ENCODE measurements at places on chromosomes 1 and 21.

GRCh38 chr21:46189213-46189958 is 5.1 kb upstream of the SPATC1L start:
- no peak for DNase-seq

- no peak for DNase-seq
Observed at GRCh38 chr1:37666241-37666867, 26.0 kb upstream of the CDCA8 start.

- no peak for DNase-seq
Observed at GRCh38 chr1:230824919-230825721, 43.2 kb downstream of the C1orf198 start.

- no peak for DNase-seq
Observed at GRCh38 chr1:93255222-93256079, 74.9 kb downstream of the CCDC18 start.

DNA sequence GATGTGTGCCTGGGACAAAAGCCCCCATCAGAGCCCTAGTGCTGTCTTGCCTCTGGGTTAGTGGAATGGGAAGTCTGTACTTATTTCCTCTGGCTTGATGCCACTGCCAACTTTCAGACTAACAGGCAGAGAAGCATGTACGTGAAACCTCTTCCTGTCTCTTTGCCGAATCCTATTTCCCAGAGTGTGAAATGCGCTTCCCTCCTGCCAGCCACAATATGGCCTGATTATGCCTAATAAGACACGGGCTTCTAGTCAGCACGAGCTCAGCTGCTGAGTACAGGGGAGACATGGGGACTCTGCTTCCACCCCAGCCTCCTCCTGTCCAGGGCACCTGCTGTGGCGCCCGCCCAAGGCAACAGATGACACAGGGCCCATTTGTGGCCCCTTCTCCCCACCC is 111.4 kb downstream of the KCND3 start:
- DNase-seq: no peak

- no peak for DNase-seq
Observed at GRCh38 chr1:208835097-208835463, 590.9 kb upstream of the PLXNA2 start.

DNA sequence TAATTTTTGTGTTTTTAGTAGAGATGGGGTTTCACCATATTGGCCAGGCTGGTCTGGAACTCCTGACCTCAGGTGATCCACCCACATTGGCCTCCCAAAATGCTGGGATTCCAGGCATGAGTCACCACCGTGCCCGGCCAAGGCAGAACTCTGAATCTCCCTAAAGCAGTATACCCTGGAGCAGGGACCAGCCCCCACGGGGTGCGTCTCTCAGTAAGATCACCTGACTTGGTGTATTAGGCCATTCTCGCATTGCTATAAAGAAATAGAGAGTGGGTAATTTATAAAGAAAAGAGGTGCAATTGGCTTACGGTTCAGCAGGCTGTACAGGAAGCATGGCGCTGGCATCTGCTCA is 14.2 kb downstream of the DFFB start:
- no peak for DNase-seq

DNA sequence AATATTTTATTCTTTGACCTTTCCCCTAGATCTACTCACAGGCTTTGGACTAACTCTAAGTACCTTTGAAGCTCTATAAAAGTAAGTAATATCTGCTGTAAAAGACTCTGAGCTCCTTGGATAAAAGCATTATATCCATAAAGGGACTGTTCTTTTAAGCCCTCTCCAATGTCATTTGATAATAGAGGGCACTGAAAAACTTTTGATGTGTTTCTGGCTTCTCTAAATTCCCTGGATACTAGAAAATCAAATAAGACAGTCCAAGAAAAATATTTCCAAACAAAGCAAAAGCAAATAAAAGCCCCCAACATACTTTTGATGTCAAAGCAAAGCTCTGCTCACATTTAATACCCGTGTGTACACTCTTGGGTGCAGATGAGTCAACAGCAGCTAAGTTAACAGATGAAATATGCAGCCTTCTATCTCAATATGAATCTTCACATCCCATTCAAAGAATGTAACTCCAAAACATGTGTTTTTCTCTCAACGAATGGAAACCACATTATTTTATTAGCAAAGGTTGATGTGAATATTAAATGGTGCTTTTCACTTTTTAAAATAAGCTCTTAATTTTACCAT is 230.3 kb downstream of the CENPF start:
- no peak for DNase-seq

DNA sequence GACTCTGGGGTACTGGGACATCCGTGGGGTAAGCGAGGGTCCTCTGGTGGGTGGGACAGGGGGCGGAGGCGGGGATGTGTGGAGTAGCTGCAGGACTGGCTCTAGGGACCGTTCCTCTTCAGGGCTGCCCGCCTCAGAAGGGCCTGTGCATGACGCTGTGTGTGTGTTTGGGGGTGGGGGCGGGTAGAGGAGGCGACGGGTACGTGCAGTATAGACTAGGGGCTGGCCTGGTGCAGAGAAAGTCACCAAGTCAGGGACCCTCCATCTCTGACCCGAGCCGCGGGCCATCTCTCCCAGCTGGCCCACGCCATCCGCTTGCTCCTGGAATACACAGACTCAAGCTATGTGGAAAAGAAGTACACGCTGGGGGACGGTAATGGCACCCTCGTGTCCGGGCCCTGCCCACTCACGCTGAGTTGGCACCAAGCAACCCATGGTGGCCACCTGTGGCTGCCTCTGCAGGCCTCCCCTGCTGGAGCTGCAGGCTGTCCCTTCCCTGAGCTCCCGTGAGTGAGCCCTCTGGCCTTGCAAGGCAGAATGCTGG is 342 bp downstream of the GSTM5 start:
- no peak for DNase-seq

- DNase-seq: no peak
Observed at GRCh38 chr1:43573066-43573800, 42.5 kb downstream of the PTPRF start.

GRCh38 chr1:18932387-18932786 is 24.1 kb downstream of the IFFO2 start:
- no peak for DNase-seq

- no peak for DNase-seq
Observed at GRCh38 chr1:22534951-22535350, 28.3 kb upstream of the EPHA8 start.

GRCh38 chr1:117670976-117671780 is 65.3 kb downstream of the TENT5C start:
- DNase-seq: peak; percentile 64

GRCh38 chr1:168742386-168742785 is 13.4 kb upstream of the DPT start:
- DNase-seq: no peak

GRCh38 chr1:844472-845026 is 79.2 kb upstream of the SAMD11 start:
- DNase-seq: no peak

GRCh38 chr1:228058949-228059633 is 23.4 kb upstream of the ARF1 start:
- peak; percentile 83 for DNase-seq

- DNase-seq: no peak
Observed at GRCh38 chr1:53734650-53735211, 4.2 kb downstream of the GLIS1 start.

DNA sequence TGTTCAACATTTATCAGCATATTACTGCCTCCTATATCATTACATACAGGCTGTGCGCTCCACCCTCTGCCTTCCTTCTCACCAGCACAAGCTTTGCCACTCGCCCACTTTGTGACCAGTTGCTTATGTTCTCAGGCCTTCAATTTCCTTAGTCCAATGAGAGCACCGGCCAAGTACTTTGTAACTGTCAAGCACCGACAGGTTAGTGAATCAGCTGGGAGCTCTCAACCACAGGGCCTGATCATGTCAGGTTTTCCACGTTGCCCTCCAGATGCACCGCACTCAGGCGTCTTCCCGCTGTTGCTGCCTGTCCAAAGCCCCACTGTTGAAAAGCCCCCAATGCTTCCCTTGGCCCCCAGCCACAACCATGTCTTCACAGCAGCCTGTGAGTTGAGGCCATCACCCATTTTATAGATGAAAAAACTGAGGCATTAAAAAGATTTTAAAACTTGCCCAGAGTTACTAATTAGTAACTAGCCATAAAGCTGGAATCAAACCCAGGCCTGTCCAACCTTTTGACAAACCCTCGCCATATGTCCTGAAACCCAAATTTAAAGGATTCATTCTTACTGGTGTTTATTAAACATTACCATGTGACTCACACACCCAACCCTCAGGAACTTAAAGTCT is 3.4 kb upstream of the KCNN3 start:
- no peak for DNase-seq

DNA sequence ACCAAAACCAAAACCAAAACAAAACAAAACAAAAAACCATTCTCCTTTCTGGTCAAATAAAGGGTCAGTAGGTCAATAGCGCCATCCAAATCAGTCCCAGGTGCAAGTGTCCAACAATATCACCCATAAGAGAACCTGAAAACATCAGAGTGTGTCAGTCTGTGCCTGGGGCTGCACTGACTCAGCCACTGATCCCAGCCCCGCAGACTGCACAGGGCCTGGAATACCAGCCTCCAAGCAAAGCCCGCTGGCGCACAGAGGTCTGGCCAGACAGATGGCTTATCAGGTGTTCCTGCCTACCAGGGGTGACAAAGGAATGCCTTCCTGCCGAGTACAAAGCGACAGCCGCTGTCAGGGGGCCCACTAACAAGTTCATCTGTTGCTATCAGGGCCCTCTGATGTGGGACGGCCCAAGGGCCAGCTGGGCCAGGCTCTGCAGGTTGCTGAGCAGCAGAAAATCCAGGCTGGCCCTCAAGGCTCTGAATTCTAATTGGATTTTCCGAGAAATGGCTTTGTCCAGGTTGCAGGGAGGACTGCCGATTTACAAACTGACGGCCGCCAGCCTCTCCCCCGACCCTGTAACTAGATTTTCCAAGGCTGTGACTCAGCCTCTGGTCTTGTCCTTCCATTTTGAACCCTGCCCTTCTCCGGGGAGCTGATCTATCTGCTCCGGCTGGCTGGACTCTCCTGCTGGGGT is 13.7 kb upstream of the TMEM51 start:
- DNase-seq: no peak

DNA sequence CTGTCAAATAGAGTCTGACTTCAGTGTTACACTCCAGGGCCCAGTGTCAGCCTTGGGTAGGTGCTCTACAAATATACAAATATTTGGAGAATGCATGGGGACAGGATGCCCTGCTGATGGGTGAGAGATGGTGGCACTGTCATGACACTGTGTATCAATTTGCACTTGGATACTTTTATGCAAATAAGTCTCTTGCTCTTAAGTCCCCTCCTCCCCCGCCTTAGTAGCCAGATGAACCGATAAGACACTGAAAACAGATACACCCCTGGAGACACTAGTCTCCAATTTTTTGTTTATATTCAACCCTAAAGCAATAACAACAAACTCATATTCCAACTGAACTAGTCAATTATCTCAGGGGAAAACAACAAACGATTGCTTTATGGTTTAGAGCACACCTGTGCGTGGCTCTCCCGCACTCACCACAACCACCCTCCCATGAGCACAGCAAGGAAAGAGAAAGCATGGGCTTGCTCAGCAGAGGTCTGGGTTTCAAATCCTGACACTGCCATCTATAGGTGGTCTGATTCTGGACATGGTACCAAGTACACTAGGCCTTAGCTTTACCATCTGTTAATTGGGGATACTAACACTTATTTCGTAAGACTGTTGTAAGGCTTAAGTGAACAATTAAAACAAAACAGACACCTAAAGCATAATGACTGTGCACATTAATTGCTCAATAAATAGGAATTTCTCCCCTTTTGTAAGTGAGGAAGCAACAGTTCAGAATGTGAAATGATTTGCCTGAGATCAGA is 50.3 kb downstream of the HIVEP3 start:
- DNase-seq: no peak

GRCh38 chr1:205610901-205611466 is 20.8 kb downstream of the ELK4 start:
- no peak for DNase-seq

GRCh38 chr1:228938537-228938901 is 203.2 kb downstream of the RHOU start:
- peak; percentile 72 for DNase-seq

GRCh38 chr1:230826166-230826875 is 42.0 kb downstream of the C1orf198 start:
- DNase-seq: no peak

DNA sequence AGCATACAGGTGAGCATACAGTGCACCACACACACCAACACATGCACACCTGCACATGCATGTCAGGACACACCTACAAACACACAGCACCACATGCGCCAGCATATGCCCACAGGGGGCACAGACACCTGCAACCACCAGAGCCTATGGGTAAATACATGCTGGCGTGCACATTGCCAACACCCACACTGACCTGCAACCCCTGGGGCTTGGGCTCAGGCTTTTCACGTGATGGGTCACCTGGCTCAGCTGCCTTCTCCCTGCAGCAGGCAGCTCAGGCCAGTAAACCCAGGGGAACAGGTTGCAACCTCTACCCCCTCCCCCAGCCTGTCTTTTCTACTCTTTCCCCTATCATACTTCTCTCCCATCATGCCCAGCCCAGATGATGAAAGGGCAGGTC is 8.1 kb downstream of the CD247 start:
- DNase-seq: no peak

GRCh38 chr1:230824551-230824918 is 43.8 kb downstream of the C1orf198 start:
- DNase-seq: no peak

GRCh38 chr1:42179275-42179674 is 14.7 kb upstream of the GUCA2A start:
- no peak for DNase-seq

- DNase-seq: no peak
Observed at GRCh38 chr1:189269011-189269410, 1208.7 kb downstream of the BRINP3 start.

DNA sequence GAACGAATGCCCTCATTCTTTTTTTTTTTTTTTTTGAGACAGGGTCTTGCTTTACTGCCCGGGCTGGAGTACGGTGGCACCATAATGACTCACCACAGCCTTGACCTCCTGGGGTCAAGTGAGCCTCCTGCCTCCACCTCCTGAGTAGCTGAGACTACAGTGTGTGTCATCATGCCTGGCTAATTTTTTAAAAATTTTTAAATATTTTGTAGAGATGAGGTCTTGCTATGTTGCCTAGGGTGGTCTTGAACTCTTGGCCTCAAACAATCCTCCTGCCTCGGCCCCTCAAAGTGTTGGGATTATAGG is 69.4 kb downstream of the ALG14 start:
- DNase-seq: no peak

DNA sequence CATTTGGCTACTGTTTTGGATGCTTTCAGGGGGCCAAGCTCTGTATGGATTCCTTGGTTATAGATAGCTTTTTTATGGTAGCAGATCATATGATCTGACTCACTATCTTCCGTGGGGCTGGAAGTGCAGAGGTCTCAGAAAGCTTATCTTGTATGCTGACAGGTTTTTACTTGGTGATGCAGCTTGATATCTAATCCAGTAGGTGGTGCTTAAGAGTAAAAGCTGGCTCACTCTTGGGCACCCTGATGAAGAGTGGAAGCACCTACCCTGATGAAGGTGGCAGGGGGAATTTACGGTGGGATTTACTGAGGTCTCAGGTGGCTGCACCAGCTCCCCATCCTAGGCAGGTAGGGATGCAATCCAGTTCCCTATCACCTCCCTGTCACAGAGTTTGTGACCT is 151.2 kb downstream of the PTBP2 start:
- DNase-seq: no peak
